ENCODE measurements at places on chromosomes 7 and 10.

DNA sequence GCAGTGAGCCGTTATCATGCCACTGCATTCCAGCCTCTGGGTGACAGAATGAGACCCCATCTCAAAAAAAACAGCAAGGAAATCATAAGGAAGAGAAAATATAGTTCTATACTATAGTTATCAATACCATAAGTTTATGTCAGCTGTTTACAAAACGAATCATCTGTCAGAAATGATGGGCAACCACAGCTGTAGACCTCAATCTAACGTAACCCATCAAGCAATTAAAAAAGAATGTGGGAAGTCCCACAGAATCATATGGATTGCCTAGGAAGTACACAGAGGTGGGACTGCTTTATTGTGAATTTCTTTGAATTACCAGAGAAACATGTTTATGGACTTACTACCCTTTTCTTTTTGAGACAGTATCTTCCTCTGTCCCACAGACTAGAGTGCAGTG lies 6.9 kb downstream of the NRBF2 start:
- no peak for DNase-seq

- peak; percentile 92 for DNase-seq
Measured at GRCh38 chr10:78029269-78030226, at the start of gene POLR3A. TSS of gene POLR3A (minus strand) at chr10:78029515. CDS start at chr10:78029407, 108 bp downstream.

GRCh38 chr10:70093335-70093944 lies 39.2 kb downstream of the AIFM2 start:
- no peak for DNase-seq

DNA sequence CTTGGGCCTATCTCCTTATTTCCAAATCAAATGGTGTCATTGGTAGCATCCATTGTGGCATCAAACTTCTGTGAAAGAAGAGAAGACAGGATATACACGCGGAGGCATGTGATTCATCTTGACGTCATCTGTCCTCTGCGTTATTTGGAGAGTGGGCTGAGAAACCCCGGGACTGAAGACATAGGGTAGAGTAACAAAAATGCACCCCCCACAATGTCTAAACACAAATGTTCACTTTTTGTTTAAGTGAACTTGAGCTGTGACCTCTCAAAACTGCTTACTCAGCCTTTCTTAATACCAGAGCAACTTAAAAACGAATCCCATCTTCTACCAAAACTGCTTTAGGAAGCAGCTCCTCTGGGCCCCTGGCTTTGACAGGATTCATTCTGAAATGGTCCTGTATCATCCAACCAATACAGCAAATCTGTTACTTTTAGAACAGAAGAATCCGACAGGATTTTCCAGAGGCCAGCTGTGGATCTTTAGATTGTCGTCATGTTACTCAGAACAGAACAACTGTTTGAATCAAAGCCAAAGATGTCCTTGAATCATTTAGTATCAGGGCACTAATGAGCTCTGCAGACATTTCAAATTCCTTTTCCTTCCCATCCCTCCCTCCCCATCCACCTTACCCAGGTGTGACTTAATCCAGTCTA lies 438.1 kb downstream of the SUGCT start:
- DNase-seq: no peak

DNA sequence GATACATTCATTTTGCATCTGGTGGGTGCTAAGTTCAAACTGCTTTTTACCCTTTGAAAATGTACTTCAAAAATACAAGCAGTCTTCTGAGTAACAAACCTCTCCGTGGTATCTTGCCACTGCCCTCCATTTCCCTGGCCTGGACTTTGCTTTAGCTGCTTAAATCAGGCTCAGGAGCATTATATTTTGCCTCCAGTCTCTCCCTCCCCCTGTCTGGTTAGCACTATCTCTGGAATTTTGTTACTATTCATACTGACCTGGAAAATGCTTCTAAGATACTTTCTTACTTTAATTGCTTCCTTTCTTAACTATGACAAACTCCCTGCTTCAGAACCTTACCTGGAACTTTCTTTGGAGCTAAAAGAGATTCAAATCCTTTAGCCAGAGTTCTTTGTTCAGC lies 369.8 kb downstream of the GFRA1 start:
- DNase-seq: no peak

DNA sequence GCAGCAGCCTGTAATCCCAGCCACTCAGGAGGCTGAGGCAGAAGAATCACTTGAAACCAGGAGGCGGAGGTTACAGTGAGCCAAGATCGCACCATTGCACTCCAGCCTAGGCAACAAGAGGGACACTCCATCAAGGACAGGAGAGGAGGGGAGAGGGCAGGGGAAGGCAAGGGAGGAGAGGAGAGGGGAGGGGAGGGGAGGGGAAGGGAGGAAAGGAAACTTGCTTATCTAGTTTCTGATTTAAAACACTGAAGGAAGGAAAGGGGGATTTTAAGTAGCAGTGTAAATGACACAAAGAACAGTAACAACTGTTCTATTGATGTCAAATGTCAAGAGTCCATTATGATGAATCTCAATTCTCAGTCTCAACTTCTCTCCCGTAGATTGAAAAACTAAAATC lies 43.7 kb downstream of the SRPK2 start:
- DNase-seq: no peak

DNA sequence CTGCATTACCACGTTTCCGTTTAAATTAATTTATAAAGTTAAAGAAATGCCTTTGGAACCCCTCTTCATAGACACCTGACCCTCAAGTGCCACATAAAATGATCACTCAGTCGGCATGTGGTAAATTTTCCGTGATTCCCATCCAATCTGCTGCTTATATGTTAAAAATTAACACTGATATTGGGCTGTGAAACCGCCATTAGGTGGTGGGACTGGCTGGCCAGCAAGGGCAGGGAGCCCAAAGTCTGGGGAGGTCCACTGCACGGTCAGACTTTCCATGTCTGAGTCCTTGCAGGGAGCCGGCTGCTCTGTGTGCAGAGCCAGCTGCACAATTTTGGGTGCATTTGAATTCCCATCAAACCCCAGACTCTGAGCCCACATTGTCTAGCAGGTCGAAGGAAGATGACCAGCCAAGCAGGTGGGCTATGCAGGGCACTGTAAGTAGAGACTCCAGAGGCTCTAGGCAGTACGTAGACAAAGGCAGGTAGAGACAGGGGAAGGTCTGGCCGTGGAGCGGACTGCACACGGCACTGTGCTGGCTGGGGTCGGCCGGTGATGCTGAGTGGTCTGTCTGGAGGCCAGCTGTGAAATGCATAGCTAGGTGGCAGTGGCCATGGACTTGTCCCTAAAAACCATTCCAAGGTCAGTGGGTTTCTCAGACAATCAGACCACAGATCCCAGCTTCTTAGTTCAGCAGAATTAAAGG lies 122.9 kb downstream of the SH3PXD2A start:
- DNase-seq: no peak

DNA sequence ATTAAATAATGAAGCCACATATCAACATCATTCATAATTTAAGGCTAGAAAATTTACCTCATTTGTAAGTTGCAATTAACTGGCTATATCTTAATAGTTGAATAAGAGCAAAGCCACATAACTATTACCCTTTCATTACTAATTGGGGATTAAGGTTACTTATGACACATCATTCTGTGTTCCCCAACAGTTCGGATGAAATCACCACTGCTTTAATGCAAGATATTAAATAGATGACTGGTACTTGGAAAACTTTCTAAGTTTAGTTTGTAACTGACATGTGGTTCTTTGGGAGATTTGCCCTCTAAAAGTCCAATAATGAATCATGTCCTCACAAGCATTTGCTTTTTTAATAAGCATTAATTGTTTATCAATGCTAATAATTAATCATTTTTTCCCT lies 109.1 kb downstream of the MTERF1 start:
- DNase-seq: no peak

DNA sequence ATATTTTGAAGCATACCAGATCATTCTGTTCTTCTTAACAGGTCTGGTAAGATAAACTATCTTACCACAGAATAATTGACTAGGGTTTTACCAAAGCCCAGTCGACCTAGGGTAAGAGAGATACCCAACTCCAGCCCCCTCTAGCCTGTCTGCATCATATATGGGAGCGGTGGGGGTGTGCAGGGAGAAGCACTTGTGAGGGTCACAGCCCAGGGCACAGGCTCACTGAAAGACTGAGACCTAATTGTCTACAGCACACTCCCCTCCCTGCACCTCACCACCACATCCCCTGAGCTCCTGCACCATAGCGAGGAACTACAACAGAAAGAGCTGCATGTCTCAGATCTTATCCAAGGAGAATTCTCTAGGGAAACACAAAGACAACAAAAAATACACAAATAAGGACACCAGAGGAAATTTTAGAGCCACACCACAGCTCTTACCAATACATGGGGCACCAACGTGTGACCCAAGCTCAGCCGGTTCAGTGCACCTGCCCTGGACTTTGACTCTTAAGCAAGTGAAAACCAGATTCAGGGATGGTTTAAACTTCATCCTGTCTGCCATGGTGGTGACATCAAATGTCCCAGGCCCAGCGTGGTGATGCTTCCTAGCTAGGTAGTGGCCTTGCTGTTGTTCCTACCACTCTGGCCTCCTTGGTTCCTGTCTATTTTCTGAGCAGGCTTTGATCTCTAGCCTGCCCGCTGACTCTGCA lies 150.8 kb downstream of the HERPUD2 start:
- no peak for DNase-seq

DNA sequence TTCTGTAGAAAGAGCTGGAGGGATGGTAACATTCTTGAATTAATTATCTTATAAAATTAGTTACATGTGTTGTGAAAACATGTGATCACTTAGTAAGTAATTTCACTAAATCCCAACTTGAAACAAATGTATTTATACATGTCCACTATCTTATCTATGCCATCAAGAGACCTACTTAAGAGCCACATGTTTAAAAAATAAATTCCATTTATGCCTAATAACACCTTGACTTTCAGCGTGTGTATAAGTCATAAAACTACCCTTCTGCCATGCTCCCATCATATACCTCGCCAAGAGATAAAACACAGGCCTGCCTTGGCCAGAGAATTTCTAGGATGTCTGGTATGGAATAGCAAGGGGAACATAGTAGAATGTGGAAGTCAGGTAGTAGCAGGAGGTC lies 37.3 kb downstream of the LIPJ start:
- DNase-seq: no peak

DNA sequence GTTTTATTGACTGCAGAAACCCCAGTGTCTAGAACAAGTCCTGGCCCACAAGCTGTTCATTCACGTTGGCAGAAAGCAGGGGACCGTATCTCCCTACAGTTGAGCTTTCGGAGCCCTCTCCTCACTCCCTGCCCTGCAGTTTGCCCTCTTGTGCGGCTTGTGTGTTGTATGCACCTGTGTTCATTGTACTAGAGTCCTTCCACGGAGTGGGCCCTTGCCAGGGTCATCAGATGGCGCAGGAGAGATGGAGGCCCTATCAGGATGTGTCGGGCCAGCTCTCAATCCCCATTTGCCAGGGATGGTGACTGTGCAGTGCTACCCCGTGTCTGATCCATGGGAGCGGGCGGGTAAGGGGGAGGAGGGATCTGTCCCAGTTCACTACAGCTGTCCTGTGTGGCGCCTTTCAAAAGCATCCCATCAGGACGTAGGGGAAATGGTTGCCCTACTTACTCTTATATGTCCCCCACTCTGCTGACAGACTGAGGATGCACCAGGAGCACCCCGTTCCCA lies 77.4 kb upstream of the PRR15 start:
- no peak for DNase-seq

- DNase-seq: no peak
Measured at GRCh38 chr10:8060010-8060703, 5.7 kb downstream of the GATA3 start.

DNA sequence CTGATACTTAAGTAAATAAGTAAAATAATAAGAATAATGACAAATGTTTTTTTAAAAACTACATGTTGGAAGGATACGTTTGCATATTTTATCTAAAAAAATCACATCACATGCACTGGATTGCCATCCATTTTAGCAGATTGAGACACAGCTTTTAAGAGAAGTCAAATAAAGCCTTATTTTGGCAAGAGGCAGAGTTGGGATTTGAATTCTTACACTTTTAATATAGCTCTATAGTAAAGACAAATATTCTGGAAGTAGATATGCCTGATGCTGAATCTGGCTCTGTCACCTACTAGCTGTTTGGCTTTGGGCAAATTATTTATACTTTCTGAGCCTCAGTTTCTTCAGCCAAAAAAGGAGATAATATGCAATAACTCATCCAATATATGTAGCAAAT lies 386.4 kb downstream of the ETV1 start:
- DNase-seq: no peak

DNA sequence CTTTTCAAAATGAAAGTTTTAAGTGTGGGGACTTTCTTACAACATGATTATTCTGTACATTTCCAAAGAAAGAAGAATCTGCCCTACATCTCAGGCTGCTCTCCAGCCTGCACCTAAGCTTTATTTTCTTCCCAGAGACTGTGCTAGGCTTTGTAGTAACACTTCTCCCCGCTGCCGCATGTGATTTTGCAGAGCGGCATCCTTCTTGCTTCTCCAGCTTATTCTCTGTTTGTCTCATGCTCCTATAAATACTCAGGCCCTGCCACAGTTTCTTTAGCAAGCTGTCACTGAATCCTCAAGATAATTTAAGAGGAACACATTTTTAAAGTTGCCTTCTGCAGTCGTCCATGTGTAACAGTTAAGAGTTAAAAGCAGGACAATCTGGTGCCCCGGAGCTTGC lies 53.5 kb downstream of the INSYN2A start:
- no peak for DNase-seq

- no peak for DNase-seq
Measured at GRCh38 chr7:142181211-142181610, 69.7 kb downstream of the MGAM2 start.

- no peak for DNase-seq
Measured at GRCh38 chr7:22460363-22460988, 39.5 kb downstream of the STEAP1B start.

GRCh38 chr7:45278763-45279398 lies 121.3 kb downstream of the RAMP3 start:
- no peak for DNase-seq

- no peak for DNase-seq
Measured at GRCh38 chr10:94351089-94351488, 11.7 kb downstream of the NOC3L start.

GRCh38 chr7:1719913-1720312 lies 49.8 kb downstream of the ELFN1 start:
- DNase-seq: no peak

DNA sequence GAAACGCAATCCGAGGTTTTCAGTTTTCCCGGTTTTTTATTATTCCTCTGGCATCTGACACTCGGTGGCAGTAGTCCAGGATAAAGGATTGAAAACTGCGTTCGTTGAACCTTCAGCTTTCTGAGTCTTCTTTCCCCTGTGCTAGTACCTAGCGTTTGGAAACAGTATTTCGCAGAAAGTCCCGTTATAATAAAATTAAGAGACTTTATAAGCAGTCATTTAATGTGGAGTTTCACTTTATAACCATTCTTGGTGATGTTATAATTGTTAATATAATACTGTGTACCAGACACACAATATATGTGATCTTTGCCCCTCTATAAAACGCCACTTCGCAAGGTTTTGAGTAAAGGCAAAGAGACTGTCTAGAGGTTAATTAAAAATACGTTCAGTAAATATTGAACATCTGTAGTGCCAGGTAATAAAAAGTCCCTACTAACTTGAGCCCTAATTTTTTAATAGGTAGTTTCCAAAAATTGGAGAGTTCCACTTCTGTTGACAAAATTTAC lies 874 bp downstream of the CISD1 start:
- DNase-seq: no peak

GRCh38 chr7:18421297-18422002 lies 74.1 kb upstream of the HDAC9 start:
- DNase-seq: no peak

Data from GDM1 (cell line).